Stimulated activated CD8-positive, alpha-beta memory T cell treated with anti-CD3 and anti-CD28 coated beads, Interleukin-4, amount 100 ng/mL, for 4 hours (primary cell): ENCODE measurements at places on chromosomes 2 and 18.

- DNase-seq: peak; percentile 22
Observed at GRCh38 chr2:136225950-136226835, 108.2 kb upstream of the CXCR4 start.

DNA sequence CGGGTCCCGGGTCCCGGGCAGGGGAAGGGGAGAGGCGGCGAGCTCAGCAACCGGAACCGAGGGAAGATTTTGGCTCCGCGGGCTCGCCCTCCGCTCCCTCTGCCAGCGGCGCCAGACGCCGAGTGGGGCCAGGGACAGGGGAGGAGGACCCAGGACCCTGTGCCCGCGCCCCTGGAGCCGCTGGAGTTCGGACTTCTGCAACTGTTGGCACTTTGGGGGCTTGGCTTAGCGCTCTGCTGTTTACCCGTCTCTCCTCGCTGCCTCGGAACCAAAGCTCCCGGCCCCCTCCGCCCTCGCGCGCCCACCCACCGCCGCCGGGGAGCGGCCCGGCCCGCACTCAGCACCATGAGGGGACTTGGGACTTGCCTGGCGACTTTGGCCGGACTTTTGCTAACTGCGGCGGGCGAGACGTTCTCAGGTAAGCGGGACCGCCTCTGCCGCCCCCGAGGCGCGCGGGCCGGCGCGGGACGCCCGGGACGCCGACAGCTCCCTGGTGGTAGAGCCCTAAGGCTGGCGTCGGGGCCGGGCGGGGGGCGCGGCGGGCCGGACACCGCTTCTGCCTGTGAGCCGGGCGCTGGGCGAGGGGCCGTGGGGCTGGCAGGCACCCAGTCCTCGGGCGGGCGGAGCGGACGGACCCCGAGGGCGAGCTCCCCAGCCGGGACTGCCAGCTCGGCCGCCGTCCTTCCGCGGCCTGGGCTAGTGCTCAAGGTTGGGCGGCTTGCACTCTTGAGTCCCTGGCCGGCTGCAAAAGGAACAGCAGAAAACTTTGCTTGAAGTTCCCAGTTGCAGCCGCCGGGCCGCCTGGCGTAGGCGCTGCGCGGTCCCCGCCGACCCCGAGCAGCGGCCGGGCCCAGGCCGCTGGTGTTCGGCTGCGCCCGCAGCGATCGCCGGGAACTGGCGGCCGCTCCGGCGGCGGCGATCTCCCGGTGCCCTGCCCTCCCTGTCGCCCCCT is 634 bp downstream of the PTPRM start:
- no peak for DNase-seq

- no peak for DNase-seq
Observed at GRCh38 chr18:70293166-70293565, 4.3 kb downstream of the SOCS6 start.

DNA sequence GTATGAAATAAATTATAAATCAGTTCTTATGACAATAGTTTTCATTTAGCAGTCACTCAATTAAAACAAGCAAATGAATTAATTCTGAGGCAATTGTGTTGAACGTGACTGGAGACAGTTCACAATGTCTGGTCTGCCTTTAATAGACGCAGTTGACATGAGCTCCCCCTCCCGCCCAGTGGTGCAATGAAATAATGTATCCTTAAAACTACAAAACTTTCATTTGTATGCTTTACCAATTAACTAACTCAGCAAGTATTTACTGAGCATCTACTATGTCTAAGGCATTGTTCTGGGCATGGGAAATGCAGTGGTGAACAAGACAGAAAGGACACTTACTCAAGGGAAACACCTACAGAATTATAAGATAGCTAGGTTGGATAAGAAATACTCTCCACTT is 3.5 kb upstream of the DSC2 start:
- DNase-seq: no peak

- no peak for DNase-seq
Observed at GRCh38 chr2:228268301-228268700, 86.8 kb upstream of the SPHKAP start.

- DNase-seq: no peak
Observed at GRCh38 chr2:45332094-45332493, 279.0 kb downstream of the SRBD1 start.

DNA sequence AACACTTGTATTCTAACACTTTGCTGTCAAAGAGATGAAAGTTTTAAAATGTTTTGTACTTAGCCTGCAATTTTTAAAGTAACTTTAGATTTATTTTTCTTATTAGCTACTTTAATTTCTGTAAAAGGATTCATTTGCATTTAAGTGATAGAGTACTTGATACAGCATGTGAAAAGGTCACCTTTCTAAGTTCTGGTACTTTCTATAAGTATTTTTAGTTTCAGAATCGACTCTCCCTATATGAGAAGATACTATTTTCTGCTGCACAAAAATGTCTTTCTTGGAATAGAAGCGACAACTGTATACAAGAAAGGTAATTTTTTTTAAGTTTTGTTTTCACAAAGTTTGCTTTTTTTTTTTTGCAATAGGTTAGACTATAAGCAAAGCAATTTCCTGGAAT is 72.9 kb downstream of the METTL8 start:
- DNase-seq: no peak

- no peak for DNase-seq
Observed at GRCh38 chr2:162581959-162582798, 238.2 kb downstream of the GCA start.

- DNase-seq: no peak
Observed at GRCh38 chr18:62716619-62717168, 1.4 kb downstream of the PHLPP1 start.

DNA sequence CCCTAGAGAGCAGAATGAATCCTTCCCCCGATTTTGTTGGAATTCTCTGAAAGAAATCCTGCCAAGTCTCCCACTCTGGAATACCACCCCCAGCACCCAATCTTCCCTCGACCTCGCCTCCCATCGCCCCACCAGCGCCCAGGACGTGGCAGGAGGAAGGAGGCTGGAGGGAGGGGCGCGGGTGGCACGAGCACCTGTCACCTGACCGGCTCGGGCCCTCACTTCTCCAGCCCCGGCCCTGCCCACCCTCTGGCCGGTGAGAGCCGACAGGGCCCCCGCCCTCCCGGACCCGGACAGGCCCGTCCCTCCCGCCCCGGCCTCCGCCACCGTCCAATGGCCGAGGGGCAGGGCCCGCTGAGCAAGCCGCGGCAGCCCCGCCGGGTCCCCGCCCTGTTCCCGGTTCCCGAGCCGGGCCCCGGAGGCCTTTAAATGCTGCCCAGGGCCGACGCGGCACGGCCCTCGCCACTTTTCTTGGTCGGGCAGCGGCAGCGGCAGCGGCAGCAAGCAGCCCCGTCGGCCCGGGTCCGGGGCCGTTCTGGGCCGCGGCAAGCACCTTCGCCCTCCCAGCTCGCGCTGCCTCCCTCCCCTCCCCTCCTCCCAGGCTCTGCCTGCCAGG is at the start of gene LGALSL:
Gene LGALSL (plus strand): TSS at position 393 of the 616 bp plus-strand sequence. CDS start 384 bp downstream, outside the sequence.
- no peak for DNase-seq

DNA sequence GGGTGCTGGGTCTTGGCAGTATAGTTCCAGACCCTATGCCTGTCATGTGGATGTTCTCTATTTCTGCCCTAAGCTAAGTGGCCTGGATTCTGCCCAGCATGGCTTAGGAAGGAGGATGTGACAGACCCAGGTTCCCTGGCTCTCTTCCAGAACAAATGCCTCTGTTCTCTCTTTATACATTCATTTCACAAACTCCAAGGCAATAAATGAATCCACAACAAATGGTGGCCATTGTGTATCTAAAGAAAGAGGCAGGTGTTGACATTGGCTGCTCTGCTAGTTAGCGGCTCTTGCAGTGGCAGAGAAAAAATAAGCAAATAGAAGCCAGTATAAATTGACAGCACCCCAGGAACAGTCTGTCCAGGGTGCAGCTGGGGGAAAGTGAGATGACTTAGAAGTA is 298.6 kb downstream of the SUCLG1 start:
- no peak for DNase-seq

DNA sequence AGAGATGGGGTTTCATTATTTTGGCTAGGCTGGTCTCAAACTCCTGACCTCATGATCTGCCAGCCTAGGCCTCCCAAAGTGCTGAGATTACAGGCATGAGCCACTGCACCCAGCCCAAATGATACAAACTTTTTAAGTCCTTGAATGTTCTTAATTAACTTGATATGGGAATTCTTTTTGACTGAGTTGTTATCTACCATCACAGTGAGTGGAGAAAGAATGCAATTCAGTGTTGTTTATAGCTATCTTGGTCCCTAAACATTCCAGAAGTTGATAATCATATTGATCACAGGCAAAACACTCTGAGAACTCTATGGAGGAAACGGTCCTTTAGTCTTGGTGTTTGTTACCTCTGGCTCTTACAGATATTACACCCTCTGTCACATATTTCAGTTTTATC is 1072.5 kb downstream of the SUCLG1 start:
- no peak for DNase-seq

DNA sequence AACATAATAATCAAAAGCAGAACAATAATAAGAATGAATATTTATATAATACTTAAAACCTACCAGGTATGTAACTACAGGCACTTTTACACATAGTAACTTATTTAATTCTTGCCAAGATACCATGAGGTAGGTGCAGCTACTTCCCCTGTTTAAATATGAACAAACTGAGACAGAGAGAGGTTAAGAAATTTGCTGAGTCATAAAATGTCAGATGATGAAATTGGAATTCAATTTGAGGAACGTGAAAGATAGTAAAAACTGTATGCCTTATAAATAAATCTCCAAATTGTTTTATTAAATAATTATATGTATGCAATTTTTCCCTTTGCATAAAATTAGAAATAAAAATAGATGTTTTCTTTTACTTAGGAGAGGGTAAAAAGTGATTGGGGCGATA is 1103.3 kb upstream of the NRXN1 start:
- DNase-seq: no peak

DNA sequence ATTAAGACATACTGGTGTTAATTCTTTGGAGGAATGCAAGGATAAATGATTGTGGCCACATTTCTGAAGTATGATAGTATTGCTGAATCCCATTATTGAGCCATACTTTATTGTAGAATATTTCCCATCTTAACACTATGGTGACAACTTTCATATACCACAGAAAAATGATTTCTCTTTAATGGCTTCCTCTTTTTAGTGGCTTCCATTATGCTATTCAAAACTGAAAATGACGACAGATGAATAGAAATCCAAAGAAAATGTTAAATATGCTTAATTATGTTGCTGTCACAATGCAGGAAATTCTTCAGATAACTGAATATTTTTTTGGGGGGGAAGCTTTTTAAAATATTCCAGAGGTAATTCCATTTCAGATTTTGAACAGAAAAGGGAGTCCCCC is 88.9 kb upstream of the TMEM200C start:
- DNase-seq: no peak

DNA sequence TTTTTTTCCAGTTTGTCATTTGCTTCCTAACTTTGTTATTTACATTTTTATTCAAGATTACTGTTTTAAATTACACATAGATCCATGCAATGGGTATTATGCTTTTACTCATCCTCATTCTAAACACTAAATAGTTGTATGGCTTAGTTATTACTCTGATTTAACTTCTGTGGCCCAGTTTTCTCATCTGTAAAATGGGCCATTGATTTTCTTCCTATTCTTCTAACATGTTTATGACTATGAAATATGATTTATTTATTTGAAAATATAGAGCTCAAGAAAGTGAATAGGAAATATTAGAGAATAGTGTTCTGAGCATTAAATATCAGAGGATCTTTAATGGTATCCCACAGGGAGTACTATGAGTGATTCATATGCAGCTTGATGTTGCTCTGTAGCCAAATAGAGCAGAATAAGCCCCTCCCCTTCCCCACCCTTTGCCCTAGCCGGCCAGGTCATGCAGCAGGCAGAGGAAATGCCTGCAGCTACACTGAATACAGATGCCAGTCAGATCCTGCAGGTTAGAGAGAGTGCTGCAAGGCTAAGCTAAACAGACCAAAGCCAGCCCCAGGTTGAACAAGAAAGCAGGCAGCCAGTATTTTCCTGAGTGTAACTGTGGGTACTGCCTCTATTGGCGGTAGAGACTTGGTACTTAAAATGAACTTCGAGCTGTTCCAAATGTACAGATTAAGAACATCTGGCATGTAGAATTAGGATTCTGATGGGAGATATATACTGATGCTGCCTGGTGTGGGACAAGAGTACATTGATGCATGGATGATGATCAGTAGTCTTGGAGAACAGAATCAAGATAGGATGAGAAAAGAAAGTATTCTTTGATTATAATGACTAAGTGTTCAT is 11.7 kb upstream of the ACYP2 start:
- no peak for DNase-seq

DNA sequence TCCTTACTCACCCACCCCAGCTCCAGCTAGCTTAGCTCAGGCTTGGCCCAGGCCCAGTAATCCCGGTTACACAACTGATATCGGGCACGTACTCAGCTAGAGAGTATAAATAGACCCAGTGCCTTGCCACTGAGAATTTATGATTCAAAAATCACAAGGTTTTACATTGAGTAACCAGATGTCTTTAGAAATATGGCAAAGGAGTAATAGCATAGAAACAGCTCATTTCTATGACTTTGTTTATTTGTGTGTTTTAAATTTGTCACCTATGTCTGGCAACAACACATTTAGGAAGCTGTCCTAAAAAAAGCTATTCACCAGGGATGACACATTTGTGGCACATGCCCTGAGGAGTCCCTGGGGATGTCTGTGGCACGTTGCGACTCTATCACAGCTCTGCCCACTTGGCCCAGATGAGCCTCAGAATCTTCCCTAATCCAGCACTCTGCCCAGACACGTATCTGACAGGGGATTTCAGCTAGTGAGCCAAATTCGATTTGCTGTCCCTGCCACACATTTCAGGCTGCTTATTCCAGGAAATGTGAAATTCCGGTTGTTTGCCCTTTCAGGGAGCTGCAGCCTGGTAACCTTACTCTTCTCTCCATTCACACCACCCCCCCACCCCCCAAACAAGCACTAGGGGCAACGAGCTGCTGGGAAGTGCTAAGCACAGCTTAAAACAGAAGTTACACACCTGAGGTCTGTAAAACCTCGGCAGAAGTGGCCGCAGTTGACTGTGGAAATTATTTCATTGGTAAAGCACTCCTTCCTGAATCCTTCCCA is 85.4 kb upstream of the ZCCHC2 start:
- no peak for DNase-seq
